ENCODE measurements at places on chromosomes 2 and 18.

- no peak for DNase-seq
These were observed 166.1 kb upstream of the OTX1 start for GRCh38 chr2:62884514-62884913.

GRCh38 chr2:64376926-64377325 lies 77.0 kb upstream of the LGALSL start:
- no peak for DNase-seq

- DNase-seq = no peak
These were observed 921.4 kb downstream of the TRIB2 start for GRCh38 chr2:13638181-13638580.

- DNase-seq = no peak
These were observed 155.9 kb downstream of the RAB3GAP1 start for GRCh38 chr2:135208016-135208415.

- peak; percentile 48 for DNase-seq
These were observed at the start of gene NAB1 for GRCh38 chr2:190649035-190649797. Gene NAB1 (plus strand): TSS chr2:190649083. CDS start chr2:190659177, 10,094 bp downstream.

- DNase-seq = no peak
These were observed 9.4 kb upstream of the COLEC11 start for GRCh38 chr2:3585261-3586109.

- no peak for DNase-seq
These were observed 5.9 kb downstream of the ACKR3 start for GRCh38 chr2:236575510-236575909.

GRCh38 chr2:43038696-43039094 lies 187.7 kb downstream of the ZFP36L2 start:
- DNase-seq = no peak

DNA sequence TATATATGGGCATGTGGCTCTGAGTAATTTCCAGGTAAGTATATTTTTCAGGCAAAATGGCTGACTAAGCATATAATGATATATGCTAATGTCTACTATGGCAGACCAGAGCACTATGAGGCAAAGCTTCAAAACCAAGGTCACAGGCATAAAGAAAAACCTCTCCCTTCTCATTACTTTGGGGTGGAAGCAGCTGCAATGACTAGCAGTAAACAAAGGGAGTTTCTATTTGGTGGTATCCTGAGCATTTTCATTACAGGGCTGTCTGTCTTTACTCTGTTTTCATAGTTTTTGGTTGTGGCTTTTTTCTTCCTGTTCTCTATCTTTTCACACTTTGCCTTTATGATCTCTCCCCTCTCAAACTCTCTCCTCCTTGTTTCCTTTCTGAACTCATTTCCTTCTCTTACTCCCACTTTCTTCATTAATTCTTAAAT lies 15.6 kb downstream of the PDE6D start:
- no peak for DNase-seq

GRCh38 chr2:63729831-63730230 lies 111.9 kb upstream of the UGP2 start:
- no peak for DNase-seq

GRCh38 chr18:2843146-2843545 lies 3.7 kb upstream of the EMILIN2 start:
- no peak for DNase-seq

- DNase-seq = no peak
These were observed 44.4 kb downstream of the RAB27B start for GRCh38 chr18:54872681-54873080.

DNA sequence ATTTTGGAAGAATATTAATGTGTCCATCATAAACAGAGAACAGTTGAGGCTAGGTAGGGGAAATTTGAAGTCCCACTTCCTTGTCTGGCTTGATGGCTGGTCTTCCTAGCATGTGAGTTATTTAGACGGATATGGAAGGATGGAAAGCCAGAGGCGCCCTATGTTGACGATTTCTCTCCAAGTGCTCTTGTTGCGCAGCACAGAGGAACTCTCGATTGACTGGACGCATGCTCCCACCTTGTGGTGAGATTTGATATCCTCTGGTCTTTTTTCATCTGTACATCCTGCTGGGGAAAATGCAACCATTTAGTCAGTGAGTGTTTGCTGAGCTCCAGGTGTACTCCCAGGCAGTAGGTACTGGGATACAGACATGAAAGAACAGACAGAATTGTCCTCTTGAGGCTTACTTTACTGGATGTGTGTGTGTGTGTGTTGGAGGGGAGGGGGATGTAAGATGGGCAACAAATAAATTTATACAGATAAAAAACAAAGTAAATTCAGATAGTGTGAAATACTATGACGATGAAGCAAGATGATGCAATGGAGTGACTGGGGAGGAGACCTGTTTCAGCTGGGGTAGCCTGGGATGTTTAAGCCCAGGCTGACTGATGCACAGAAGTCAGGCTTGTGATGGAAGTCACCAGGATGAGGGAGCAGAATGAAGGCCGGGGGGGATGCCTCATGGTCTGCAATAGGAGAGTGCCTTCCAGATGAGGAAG lies 137.2 kb downstream of the TRIM43 start:
- DNase-seq = peak; percentile 7

- DNase-seq = peak; percentile 50
These were observed 18.2 kb downstream of the FBLN7 start for GRCh38 chr2:112156152-112156986.

GRCh38 chr18:31581498-31582197 lies 10.0 kb upstream of the TTR start:
- no peak for DNase-seq

DNA sequence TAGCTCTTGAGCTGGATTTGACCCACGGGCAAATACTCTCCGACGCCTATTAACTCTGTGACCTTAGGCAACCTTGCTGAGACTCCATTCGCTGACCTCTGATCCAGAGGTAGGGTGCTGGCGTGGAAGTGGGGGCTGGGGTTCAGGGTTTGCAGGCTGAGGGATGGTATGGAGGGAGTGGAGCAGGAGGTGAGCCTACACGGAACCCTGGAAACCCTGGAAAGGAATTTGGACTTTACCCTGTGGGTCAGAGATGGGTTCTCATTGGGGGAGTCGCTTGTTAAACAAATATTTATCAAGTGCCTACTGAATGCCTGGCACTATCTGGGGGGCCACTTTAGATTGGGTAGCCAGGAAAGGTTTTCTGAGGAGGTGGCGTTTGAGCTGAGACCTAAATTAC lies 58.2 kb upstream of the FZD7 start:
- DNase-seq = no peak

- DNase-seq = no peak
These were observed 19.1 kb upstream of the STEAP3 start for GRCh38 chr2:119204525-119204924.

GRCh38 chr2:70959271-70959761 lies 19.1 kb upstream of the ANKRD53 start:
- no peak for DNase-seq

DNA sequence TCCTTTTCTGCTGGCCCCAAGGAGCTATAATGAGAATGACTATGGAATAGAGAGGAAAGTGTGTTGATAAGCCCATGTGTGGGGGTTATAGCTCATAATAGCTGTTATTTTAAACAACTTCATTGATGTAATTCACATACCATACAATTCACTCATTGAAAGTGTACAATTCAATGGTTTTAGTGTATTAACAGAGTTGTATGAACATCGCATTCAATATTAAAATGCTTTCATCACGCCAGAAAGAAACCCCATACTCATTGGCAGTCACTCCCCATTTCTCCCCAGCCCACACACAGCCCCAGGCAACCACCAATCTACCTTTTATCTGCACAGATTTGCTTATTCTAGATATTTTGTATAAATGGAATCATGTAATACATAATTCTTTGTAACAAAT lies 139.6 kb upstream of the CYP1B1 start:
- DNase-seq = no peak

GRCh38 chr2:25845843-25846505 lies 32.3 kb downstream of the ASXL2 start:
- no peak for DNase-seq

GRCh38 chr18:59582395-59582794 lies 114.8 kb downstream of the CCBE1 start:
- DNase-seq = no peak

- no peak for DNase-seq
These were observed 87.6 kb upstream of the TEX51 start for GRCh38 chr2:126811101-126811500.

DNA sequence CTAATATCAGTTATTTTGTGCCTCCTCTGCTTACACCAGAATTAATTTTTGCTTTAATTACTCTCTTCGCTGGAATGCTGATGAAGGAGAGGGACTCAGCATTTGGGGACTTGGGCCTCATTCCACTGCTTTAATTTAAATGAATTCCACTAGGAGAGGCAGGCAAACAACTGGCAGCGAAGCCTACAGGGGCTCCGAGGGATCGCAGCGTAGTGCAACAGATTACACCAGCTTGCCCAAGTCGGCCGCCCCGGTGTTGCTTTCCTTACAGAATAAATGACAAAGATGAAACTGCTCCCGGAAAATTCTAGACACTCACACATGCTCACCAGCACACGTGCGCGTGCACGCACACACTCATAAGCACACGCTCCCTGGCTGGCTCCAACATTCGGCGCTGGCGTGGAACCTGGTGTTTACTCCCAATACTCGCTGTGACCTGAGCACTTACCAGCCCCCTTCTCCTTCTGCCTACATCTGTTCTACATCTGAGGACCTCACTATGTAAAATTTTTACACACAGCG lies 175.4 kb downstream of the ZNF521 start:
- DNase-seq = no peak

DNA sequence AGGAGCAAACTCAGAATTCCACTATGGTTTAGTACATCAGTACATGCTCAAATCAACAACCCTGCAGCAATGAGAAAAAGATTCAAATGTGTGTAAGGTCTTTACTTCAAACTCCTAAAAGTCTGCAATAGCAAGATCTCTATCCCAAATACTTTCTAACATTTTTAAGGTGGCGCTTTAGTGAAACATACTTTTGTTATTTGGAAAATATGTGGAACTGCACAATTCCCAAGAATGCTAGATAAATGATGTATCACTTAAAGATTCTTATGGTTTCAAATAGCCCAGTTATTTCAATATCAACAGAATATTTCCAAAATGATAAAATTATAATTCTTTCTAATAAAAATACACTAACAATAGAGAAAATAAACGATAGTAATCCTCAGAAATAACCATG lies 227.6 kb upstream of the SMAD7 start:
- DNase-seq = no peak

DNA sequence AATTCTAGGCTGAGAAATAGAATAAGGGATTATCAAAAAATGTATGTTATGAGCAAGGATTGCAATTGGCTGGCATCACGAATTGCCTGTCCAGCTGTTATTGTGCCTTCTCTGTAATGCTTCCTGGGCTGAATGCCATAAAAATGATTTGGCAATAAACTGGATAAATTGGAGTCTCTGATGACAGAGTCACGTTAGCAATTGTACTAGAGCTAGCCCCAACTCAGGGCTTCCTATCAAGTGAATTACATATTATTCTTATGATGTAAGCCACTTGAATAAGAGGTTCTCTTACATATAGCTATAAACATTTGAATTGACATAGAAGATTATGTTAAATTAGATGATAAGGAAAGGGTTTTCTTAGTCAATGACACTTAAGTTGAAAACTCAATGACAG lies 607.5 kb upstream of the REG3G start:
- DNase-seq = no peak

DNA sequence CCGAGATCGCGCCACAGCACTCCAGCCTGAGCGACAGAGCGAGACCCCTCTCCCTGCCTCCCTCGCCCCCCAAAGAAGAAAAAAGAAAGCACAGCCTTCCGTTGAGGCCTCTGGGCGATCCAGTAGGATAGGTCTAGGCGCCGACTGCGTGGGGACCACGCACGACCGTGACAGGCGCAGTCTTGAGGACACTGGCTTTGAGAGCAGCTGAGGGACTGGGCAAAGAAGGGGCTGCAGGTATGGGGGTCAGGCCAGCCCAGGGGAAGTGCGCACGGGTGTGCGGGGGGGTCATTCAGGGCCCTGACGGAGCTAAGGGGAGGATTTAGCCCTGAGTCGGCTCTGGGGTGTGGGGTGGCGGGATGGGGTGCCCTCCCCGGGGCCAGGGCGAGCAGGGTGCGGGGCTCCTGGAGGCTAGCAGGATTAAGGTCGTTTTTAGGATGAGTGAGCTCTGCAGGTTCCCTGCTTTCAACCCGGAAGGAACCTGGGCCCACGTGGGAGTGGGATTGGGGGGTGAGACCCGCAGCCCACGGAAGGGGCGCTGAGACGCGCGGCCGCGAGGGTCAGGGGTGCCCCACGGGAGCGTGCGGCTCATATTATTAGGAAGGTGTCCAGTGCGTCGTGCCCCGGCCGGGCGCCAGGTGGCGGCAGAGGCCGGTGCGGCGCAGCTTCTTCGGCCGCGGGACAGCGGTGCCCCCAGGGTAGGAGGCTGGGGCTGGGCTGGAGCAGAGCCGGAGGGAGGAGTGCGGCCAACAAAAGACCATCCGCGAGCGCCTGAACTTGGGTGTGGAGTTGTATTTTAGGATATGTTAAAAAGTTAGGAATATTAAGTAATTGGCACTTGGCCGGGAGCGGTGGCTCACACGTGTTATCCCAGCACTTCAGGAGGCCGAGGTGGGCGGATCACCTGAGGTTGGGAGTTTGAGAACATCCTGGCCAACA lies 20.5 kb upstream of the ZNF236 start:
- peak; percentile 45 for DNase-seq

- DNase-seq = no peak
These were observed 17.9 kb downstream of the LPIN1 start for GRCh38 chr2:11764359-11764758.

DNA sequence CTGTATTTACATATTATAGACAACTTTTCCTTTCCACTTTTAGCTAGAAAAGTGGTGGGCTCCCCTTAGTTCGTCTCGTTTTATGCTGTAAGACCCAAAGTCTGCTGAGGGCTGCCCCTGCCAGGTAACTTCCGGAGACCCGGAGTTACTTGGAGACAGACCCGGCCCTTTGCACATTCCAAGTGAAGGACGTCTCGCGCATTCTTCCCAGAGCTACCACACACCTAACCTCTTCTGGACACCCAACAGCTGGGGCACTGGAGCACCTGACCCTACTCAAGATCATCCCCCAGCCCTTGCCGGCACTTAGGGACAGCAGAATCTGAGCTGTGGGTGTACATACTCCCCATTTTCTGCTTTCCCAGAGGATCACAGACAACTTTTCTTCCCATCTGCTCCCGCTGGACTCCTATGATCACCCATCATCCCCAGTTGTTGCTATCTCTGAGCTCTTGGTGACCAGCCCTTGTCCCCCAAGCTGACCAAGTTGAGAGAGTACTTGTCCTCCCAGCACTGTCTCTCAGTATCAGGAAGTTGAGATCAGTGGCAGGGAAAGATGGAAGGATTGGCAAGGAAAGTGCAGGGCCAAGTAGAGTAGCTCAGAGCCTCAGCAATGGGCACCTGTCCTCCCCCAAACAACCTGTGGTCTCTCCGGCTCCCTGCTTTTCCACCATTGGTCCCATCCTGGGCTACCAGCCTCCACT lies 8.4 kb upstream of the SATB2 start:
- DNase-seq = no peak

DNA sequence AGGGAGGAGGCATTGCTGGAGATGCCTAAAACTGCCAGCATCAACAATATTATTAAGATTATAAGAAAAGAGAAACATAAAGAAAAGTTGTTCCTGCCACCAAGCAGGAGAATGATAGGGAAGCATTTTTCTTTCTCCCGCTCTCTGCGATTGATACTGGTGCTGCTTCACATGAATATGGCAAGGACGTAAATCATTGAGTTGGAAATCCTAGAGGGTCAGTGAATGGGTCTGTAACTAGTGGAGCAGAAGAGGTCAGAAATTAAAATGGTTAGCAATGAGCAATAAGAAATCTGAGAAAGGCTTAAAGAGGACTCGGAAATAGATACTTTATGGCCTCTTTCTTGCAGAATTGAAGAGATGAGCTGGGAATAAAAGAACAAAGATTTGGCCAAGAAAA lies 631.7 kb downstream of the BCL11A start:
- no peak for DNase-seq
